Mesothelial cell of epicardium (in vitro differentiated cells): ENCODE measurements at places on chromosomes 4 and X. TPM values are rescaled to one million over a fixed set of nuclear protein-coding genes. Genes with fewer than 3 reads are reported as not detected.

The ARHGEF38 gene
- 0.22 to 0.69 TPM (median 0.36 TPM) in 3 replicates for total RNA-seq

The AFP gene
- total RNA-seq = 0.25 to 4.3 TPM (median 0.31 TPM) in 3 replicates

The CXCL3 gene
- total RNA-seq = 2.1 to 2.8 TPM (median 2.3 TPM) in 3 replicates

- DNase-seq = no peak
Measured at GRCh38 chrX:150036181-150036580, 97.9 kb upstream of the EOLA2 start.

DNA sequence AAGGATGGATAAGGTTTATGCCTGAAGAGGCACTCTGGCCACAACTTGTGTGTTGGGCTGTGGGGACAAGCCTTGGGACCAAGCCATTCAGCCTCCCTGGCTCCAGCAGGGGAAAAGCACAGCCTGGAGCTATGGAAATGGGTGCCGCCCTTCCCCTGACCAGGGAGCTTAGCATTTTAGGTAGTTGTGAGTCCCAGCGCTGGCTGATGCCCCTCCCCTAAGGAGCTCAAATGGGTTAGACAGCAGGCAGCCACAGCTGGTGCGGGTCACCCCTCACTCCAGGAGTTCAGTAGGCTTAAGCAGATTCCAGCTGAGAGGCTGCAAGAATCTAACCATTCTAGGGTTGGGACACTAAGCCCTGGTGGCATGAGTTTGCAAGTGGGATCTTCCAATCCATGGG is 172.9 kb downstream of the KCNIP4 start:
- no peak for DNase-seq

DNA sequence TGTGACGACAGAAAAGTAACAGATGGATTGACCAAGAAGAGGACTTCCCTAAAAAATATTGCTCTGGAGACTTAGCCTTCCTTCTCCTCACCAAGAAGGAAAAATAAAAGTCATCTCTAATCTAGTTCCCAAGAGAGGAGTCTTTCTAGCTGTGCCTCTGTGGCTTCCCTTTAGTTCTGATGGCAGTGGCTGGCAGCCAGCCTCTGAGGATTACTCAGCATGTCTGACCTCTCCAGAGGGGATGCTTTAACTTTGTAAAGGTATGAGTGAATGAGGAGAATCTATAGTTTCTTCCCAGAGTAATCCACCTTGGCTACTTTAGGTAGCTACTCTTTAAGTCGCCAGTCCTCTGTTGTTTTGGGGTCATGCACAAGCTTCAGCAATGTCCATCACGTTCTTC is 163.9 kb upstream of the KIT start:
- no peak for DNase-seq

- DNase-seq = peak; percentile 67
Measured at GRCh38 chr4:40309250-40309774, 25.8 kb upstream of the CHRNA9 start.

DNA sequence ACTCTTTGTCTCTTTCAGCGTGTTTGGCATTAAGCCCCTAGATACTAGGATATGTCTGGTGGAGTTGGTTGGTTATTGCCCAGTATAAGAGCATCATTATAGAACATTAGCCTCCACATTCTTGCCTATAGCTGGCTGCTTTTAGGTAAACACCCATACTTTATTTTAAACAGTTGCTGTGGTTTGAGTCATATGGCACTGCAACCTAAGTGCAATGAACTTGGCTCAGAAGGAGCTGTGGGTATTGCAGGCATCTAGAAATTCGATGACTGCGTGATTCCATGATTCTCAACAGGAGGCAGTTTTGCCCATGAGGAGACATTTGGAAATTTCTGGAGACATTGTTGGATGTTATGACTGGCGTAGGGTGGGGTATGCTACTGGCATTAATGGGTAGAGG is 49.5 kb downstream of the DCLK2 start:
- DNase-seq = no peak

GRCh38 chrX:46710927-46711623 is 47.8 kb downstream of the SLC9A7 start:
- no peak for DNase-seq

- no peak for DNase-seq
Measured at GRCh38 chrX:47156611-47157520, 11.8 kb downstream of the RBM10 start.
